ENCODE measurements at places on chromosomes 1 and 21.
A peak's percentile ranks its signal among the peaks of the same experiment; 100 is the strongest.

DNA sequence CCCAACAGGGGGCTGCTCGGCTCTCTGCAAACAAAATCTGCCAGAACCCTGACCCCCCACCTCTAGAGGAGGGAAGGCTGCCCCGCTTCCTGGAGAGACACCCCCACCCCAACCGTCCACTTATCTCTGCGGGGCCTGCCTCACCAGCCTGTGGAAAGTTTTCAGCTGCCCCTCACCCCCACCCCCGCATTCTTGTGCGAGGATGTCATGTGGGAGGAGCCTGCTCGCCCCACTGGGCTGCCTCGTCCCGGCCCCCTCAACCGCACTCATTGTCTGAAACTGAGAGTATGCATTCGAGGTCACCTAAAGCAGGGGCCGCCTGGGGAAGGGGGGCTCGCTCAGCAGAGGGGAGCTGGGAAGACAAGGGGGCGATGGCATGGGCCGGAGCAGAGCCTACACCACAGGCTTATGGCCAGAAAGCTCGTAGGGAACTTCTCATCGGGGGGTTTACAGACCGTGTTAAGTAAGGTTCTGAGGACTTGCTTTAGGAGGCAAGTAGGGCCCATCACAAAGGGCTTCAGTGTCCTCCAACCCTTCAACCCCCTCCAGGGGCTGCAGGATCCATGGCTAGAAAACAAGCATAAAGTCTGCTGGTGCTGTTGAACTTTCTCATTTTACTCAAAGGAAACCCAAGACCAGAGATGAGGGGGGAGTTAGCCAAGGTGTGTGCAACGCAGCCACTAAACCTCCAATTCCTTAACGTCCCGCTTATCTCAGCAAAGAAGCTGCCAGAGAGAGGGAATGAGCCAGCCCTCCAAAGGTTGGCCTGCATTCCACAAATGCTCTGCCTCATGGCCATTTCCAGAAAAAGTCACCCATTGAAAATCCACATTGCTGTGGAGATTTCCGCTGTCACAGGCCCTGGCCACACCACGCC, 9.4 kb downstream of the EPHA2 start:
- DNase-seq, result no peak

DNA sequence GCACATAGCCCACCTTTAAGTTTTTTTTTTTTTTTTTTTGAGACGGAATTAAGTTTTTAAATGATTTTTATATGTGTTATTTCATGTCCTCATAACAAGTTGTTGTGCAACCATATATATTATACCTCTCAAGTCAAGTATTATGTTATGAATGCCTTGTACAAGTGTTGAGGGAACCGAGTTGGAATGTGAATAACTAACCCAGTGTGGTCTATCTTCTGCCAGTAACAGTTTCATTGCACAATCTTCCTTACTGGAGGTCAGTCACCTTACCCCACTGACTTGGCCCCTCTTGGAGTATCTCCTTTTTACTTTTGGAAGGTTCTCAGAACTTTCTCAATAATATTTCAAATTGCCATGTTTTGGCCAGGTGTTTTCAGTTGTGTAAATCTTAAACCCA, 201.9 kb downstream of the CACNA1E start:
- no peak for DNase-seq

DNA sequence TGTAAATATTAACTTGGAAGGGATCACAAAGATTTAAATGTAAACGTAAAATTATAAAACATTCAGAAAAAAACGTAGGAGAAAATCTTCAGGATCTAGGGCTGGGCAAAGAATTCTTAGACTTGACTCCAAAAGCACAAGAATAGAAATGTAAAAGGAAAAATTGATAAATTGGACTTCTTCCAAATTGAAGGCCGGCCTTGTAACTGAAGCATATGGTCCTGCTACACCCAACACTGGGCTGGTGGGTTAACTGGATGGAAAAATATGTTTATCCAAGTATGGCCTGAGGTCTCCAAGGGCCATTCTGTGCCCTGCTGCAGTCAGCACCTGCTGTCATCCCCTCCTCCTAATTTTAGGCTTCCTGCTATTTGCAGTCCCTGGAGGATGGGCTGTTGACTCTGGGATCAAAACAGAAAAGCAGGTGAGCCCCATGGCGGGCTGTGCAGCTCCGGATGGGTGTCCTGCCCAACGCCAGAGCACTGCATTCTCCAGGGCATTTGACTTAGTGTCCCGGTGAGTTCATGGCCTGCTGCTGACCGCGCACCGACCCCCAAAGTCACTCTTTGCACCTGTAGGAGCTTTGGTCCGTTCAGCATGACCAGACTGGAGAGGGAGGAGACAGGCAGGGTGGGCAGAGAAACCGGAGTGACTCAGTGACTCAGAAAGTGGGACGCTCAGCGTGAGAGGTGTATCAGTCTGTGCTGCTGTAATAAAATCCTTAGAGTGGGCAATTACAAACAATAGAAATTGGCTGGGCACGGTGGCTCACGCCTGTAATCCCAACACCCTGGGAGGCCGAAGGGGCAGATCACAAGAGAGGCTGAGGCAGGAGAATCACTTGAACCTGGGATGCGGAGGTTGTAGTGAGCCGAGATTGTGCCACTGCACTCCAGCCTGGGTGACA, 6.1 kb upstream of the AIRE start:
- DNase-seq, result no peak

- no peak for DNase-seq
Observed at GRCh38 chr1:168089979-168090337, 46.8 kb downstream of the GPR161 start.

DNA sequence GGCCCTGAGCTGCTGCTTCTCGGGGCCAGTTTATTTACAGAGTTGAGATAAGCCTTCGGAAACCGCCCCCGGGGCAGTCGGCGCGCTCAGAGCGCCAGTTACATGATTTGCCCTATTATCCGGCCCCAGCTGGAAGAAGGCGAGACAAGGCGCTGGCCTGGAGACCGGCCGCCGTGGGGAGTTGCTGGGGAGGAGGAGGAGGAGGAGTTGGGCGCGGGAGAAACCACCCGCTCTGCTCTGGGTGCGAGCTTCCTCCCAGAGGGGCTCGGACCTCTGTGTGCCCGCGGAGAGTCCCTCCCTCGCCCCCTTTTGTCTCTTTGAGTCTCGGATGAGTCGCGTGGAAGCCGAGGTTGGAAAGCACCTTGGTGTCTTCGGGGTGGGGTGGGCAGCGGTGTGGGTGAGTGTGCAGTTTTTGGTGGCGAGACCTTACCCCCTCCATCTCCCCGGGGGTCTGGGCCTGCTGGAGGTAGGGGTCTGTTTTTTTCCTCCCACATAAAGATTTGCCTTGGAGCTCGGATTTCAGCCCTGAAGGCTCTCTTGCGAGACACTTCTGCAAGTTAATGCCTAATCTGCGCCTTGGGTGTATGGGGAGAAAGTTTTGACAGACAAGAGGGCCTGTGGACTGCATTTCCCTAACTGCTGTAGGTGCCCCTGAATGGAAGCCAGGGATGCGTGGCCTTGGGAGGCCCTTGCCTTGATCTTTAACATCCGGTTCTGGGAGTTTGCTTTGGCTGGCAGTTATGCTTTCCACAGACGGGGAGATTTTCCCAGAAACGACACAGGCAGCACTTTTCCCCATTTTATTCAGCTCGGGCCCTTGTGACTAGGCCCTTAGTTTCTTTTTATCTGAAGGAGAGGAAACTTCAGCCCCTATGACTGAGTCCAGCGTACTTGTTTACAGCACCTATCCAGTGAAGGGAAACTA, 80.0 kb downstream of the NDUFS5 start:
- DNase-seq, result peak; percentile 26

DNA sequence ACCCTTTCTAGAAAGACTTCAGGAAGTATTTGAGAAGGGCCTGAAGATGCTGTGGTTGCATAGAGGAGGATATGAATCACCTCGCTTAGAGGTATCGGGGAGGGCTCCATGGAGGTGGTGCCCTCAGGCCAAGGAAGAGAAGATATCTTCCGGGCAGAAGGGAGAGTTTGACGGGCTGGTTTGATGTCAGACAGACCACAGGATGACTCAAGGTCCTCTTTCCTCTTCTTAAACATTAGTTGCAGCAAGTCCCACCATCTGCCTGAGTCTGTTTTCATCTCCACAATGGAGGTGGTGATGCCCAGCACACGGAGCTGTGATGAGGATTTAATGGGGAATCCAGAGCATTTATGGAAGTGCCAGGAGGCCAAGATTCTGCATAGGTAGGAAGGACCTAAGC, 25.1 kb upstream of the RUNX3 start:
- DNase-seq, result peak; percentile 41

GRCh38 chr1:64895500-64895899, 70.8 kb downstream of the JAK1 start:
- DNase-seq, result no peak

DNA sequence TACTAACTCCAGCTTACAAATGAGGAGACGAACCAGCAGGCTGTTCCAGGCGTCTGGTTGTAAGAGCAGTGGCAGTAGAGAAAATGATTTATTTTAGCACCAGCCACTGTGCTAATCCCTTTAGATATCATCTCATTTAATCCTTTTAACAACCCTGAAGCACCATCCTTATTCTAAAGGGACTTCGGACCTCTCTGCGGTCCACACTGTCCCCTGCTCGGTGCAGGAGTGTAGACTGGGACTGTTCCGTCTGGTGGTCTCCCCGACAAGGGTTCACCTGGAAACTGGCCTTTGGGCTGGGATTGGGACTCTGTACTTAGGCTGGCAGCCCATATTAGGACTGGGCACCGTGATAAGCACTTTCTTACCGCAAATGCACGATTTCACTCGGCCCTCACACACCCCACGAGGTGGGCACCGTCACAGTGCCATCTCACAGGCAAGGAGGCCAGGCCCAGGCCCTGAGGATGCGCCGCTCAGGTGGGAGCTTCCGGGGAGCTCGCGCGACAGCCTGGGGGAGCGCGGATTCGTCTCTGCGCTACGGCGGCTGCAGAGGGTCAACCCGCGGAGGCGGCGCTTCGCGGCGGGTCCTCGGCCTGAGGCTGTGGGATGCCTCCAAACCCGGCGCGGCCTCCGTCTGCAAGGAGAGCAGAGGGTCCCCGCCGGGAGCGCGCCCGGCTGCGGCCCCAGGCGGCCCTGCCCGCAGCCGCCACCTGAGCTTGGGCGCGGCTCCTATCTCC, 45.2 kb downstream of the ATP1A1 start:
- peak; percentile 79 for DNase-seq

DNA sequence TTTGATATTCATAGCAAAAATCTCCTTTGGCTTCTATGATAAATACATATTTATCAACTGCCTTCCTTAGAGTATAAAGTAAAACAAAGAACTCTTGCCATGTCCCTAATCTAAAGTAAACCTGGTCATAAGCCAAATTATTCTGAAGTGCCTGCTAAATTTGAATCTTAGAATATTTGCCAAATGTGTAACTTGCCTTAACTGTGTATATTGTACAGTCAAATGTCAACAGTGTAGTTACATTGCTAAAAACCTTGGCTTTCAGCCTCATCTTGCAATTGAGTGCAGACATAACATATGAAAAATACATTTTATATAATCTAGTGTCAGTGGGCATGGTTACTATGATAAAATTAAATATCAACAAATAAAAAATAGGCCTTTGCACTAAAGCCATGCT, 583.4 kb upstream of the ADAMTS5 start:
- no peak for DNase-seq

DNA sequence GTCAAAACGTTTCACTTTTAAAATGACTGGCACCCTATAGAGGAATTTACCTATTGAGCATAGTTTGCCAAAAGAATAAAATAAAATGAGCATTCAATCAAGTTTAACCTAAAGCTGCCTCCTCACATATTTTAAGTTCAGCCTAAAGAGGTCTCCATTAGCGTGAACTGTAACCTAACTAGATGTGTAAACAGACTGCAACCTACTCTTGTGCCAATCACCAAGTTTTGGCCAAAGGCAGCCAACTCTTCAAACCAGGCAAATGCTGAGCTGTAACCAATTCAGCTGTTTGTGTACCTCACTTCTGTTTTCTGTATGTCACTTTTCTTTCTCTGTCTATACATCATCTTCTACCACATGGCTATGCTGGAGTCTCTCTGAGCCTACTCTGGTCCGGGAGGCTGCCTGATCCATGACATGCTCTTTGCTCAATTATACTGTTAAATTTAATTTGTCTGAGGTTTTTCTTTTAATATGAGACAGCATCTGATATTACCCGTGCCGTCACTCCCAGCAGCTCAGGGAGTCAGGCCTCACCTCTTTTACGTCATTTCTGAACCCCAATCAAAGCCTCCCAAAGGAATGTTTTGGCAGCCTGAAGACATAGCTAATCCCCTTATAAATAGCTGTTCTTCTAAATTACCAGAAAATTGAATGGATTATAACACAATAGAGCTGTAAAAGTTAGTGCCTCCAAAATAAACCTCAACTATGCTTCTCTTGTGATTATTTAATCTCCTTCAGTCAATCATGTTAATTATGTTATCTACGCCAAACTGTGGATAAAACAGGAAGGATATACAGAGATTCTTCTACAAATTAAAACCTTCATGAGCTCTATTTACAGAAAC, 81.0 kb upstream of the NR5A2 start:
- no peak for DNase-seq

DNA sequence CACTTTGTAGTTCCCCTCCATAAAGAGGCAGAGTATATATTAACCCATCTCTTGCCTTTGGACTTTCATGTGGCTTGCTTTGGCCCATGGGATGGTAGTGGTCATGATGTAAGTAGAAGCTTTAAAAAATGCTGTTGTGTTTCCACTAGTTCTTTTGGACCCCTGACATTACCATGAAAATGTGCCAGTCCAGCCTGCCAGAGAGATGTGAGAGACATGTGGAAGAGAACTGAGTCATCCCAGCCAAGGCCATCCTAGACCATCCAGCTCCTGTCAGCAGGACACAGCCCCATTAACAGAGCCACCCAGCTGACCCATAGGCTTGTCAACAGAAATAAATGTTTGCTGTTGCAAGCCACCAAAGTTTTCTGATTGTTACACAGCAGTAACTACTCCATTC, 3.9 kb upstream of the CD101 start:
- DNase-seq, result no peak

Data from T-helper 9 cell (primary cell).